ENCODE measurements at places on chromosomes 7 and 10. TPM values are rescaled to one million over a fixed set of nuclear protein-coding genes. Genes with fewer than 3 reads are reported as not detected.

The HSPA14 gene
- total RNA-seq = 16.2 TPM

The ITPRID1 gene
- not detected for total RNA-seq

The GSTO2 gene
- 11.0 TPM for total RNA-seq

The MRLN gene
- total RNA-seq = not detected

The TFPI2 gene
- total RNA-seq = 16.0 TPM

The LEP gene
- 0.11 TPM for total RNA-seq

The HOXA1 gene
- total RNA-seq = 0.65 TPM

The HTR5A gene
- not detected for total RNA-seq

The MYH16 gene
- total RNA-seq = not detected

The POM121 gene
- total RNA-seq = 7.2 TPM

The COL1A2 gene
- total RNA-seq = 5,703 TPM

The TBRG4 gene
- 38.7 TPM for total RNA-seq

The FAM221A gene
- total RNA-seq = 1.4 TPM

The ODAD2 gene
- 1.3 TPM for total RNA-seq

The RARRES2 gene
- 0.32 TPM for total RNA-seq

The SPDYE9 gene
- not detected for total RNA-seq

The OR6B1 gene
- not detected for total RNA-seq

Data from articular chondrocyte of knee joint (primary cell).